ENCODE measurements at places on chromosomes 4 and X. TPM values are rescaled to one million over a fixed set of nuclear protein-coding genes. Genes with fewer than 3 reads are reported as not detected.

VCX3B gene
- total RNA-seq = not detected

NDUFB11 gene
- 106 TPM for total RNA-seq

NEIL3 gene
- 38.0 TPM for total RNA-seq

GPM6B gene
- not detected for total RNA-seq

HDX gene
- total RNA-seq = 2.6 TPM

TMSB15C gene
- 3.9 TPM for total RNA-seq

ADH1A gene
- not detected for total RNA-seq

TEX13C gene
- total RNA-seq = not detected

HSFX2 gene
- 0.52 TPM for total RNA-seq

CYLC1 gene
- not detected for total RNA-seq

ERAS gene
- not detected for total RNA-seq

KIT gene
- total RNA-seq = 1.1 TPM

NXF2B gene
- total RNA-seq = not detected

PPP1R2C gene
- not detected for total RNA-seq

BANK1 gene
- 0.11 TPM for total RNA-seq

COL25A1 gene
- not detected for total RNA-seq

KLHL2 gene
- 23.0 TPM for total RNA-seq

EGFL6 gene
- total RNA-seq = 9.2 TPM

ASB12 gene
- not detected for total RNA-seq

GRPR gene
- not detected for total RNA-seq

MAGEA11 gene
- total RNA-seq = not detected

MBNL3 gene
- 30.4 TPM for total RNA-seq

HSD17B13 gene
- 0.25 TPM for total RNA-seq

NHSL2 gene
- total RNA-seq = 1.2 TPM

GABRE gene
- total RNA-seq = not detected

SSX4B gene
- total RNA-seq = not detected

HERC6 gene
- 17.1 TPM for total RNA-seq

SRPK3 gene
- not detected for total RNA-seq

TLR8 gene
- total RNA-seq = not detected

CXCL13 gene
- 0.30 TPM for total RNA-seq

HSPA4L gene
- 0.80 TPM for total RNA-seq

MAGEA9B gene
- not detected for total RNA-seq

ARR3 gene
- total RNA-seq = not detected

TREX2 gene
- 2.3 TPM for total RNA-seq

ARHGEF9 gene
- 18.8 TPM for total RNA-seq

PLS3 gene
- total RNA-seq = 2.0 TPM

ADRA2C gene
- total RNA-seq = not detected

CXCL8 gene
- 2.2 TPM for total RNA-seq

GPR173 gene
- total RNA-seq = not detected

ZCCHC4 gene
- total RNA-seq = 12.7 TPM

LPAR4 gene
- not detected for total RNA-seq

SNCA gene
- total RNA-seq = 4.6 TPM

STS gene
- 1.7 TPM for total RNA-seq

LDB2 gene
- total RNA-seq = not detected

SMIM31 gene
- not detected for total RNA-seq

ZNF674 gene
- total RNA-seq = 4.1 TPM

MAP7D2 gene
- total RNA-seq = 0.23 TPM

FGF5 gene
- not detected for total RNA-seq

PRPS2 gene
- total RNA-seq = 79.1 TPM

PABPC1L2A gene
- total RNA-seq = not detected

TAF9B gene
- total RNA-seq = 23.0 TPM

RRH gene
- 0.32 TPM for total RNA-seq

GAGE12F gene
- total RNA-seq = not detected

NOX1 gene
- not detected for total RNA-seq

AMBN gene
- total RNA-seq = not detected

ACE2 gene
- total RNA-seq = not detected

SHISA3 gene
- 0.18 TPM for total RNA-seq

GUCY1B1 gene
- total RNA-seq = 0.20 TPM

Data from T-helper 2 cell treated with Interferon-gamma antibody and Interleukin-4, amounts not matched to agents 100 ng/mL and 5 ng/mL, for 36 hours (primary cell).